Testis (tissue), 5 donors: ENCODE measurements at places on chromosomes 12 and 14. TPM values are rescaled to one million over a fixed set of nuclear protein-coding genes. Genes with fewer than 3 reads are reported as not detected.
A peak's percentile ranks its signal among the peaks of the same experiment; 100 is the strongest.

- DNase-seq, result no peak
Measured at GRCh38 chr14:39028620-39029019, 74.4 kb downstream of the SEC23A start.

Gene FZD10
- 0.79 TPM for total RNA-seq

Gene MUCL1
- total RNA-seq, result 1.4 TPM

GRCh38 chr14:69487226-69487625 is 2.7 kb downstream of the PLEKHD1 start:
- no peak for DNase-seq

GRCh38 chr14:61296719-61297502 is 15.8 kb upstream of the TMEM30B start:
- no peak for DNase-seq

Gene OTOGL
- 0.87 TPM for total RNA-seq

DNA sequence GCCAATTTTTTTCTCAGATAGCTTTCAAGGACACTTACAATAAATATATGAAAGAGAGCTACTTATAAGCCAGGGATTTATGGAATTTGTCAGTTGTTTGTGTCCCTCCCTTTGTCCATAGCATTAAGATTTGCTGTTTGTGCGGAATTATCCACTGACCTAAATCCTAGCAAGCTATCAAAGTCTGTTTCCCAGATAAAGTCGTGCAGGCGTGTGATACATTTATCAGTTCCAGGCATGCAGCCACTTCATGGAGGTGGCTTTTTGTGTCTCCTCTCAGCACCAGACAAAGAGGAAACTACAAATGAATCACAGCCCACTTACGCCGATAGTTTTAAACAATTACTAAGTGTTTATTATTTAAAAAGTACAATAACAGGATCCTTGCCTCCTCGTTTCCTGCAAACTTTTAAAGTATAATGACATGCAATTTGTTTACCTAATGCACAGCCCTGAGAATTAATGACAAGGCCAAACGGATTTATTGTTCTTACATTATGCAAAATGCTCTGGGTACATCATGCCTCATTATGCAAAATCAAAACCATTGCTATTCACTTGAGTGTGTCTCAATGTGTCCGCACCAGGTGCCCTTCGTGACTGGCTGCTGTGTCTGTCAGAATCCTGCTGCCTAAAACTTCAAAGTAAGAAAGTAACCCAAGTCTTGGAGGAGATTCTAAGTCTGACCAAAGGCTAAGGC is 423.2 kb downstream of the GLT1D1 start:
- DNase-seq, result peak; percentile 68

Gene CRIP1
- total RNA-seq, result 3.0 TPM
